ENCODE measurements at places on chromosomes 2 and 18.

DNA sequence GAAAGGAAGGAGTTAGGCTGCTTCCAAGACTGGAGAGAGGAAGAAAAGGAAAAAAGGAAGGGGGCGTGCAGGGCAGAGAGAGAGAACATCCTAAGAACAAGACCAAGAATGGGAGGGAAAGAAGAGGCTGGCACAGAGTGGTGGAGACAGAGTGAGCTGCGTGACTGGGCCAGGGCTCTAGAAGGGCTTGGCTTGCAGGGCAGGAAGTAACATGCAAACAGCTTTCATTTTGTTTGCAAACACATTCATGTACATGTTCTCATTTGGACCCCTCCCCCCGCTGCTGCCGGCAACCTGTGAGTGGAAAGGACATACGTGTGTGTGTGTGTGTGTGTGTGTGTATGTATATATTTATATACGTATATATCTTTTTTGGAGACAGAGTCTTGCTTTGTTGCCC lies 46.8 kb upstream of the DNMT3A start:
- DNase-seq: no peak

DNA sequence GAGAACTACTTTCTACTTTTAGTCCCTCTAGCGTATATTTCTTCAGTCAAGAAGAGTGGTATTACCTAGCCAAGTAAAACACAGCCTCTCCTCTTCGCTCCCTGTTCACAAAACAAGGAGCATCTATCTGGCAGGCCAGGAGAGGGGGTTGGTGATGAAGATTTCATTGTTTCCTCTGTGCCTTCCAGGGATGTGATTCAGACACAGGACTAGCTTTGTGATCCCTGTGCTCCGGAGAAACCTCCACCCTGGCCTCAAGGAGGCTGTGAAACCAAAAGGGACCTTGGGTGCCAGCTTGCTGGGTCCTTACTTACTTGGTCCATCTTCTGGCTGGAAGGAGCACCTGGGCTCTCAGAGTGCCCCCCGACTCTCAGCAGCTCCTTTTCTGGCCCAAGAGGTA lies 5.7 kb downstream of the RHOB start:
- DNase-seq: peak; percentile 33

DNA sequence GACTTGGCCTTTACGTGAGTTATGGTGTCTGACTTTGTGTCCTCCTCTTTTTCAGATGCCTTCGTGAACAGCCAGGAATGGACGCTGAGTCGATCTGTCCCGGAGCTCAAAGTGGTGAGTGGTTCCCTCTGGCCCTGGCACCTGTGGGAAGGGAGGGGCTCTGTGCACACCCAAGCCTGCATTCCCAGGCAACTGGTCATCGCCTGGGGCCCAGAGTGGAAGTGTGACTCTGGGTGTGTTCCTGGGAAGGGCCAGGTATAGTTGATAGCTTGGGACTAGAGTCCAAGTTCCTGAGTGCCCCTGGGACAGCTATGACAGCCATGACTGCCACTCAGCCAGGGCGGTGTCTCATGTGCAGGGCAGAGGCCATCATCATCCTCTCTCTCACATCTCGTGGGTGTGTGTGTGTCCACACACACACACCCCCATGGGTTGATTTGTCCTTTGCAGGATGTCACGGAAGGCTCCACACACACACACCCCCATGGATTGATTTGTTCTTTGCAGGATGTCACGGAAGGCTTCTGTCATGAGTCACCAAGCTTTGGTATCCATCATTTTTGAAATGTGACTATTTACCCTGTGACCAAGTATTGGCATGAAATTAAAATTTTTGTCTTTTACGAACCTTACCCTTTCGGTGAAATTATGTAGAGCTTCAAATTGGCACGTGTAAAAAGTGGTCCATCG lies 215.4 kb downstream of the AGAP1 start:
- peak; percentile 74 for DNase-seq

DNA sequence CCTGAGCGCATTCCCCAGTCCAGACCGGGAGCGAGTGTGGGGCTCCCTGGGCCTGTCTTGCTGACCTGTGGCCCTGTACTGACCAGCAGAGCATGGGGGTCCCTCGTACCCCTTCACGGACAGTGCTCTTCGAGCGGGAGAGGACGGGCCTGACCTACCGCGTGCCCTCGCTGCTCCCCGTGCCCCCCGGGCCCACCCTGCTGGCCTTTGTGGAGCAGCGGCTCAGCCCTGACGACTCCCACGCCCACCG lies 5.3 kb downstream of the NEU4 start:
- no peak for DNase-seq

GRCh38 chr2:241606186-241606585 lies 30.8 kb downstream of the THAP4 start:
- no peak for DNase-seq

DNA sequence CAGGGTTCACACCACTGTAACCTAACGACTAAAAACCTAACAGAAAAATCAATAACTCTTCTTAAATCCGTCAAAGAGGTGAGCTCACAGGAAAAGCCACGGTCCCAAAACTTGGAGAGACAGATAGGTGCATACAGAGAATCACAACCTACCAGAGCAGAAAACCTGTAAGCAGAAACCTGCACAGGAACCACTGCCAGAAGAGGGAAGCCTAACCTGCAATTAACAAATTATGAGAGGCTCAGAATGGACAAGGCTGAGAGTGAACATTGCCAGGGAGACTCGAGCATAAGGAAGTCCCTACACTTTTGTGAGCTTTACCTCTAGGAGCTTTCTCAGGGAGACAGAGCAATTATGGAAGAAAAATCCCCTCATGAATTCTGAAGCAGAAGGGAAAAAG lies 156.2 kb upstream of the NETO1 start:
- no peak for DNase-seq

DNA sequence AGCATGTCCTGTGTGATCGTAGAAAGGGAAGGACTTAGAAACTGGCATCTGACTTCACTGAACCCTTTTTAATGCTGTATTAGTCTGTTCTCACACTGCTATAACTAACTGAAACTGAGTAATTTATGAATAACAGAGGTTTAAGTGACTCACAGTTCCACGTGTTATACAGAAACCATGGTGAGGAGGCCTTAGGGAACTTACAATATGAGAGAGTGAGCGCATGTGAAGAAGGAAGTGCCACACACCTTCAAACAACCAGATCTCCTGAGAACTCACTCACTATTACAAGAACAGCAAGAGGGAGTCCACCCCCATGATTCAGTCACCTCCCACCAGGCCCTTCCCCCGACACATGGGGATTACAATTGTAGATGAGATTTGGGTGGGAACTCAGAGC lies 811.3 kb downstream of the CPS1 start:
- DNase-seq: peak; percentile 75

- peak; percentile 86 for DNase-seq
Measured at GRCh38 chr18:58321986-58322385, 278.0 kb downstream of the NEDD4L start.

GRCh38 chr2:31688282-31688681 lies 107.5 kb upstream of the SRD5A2 start:
- DNase-seq: peak; percentile 24

DNA sequence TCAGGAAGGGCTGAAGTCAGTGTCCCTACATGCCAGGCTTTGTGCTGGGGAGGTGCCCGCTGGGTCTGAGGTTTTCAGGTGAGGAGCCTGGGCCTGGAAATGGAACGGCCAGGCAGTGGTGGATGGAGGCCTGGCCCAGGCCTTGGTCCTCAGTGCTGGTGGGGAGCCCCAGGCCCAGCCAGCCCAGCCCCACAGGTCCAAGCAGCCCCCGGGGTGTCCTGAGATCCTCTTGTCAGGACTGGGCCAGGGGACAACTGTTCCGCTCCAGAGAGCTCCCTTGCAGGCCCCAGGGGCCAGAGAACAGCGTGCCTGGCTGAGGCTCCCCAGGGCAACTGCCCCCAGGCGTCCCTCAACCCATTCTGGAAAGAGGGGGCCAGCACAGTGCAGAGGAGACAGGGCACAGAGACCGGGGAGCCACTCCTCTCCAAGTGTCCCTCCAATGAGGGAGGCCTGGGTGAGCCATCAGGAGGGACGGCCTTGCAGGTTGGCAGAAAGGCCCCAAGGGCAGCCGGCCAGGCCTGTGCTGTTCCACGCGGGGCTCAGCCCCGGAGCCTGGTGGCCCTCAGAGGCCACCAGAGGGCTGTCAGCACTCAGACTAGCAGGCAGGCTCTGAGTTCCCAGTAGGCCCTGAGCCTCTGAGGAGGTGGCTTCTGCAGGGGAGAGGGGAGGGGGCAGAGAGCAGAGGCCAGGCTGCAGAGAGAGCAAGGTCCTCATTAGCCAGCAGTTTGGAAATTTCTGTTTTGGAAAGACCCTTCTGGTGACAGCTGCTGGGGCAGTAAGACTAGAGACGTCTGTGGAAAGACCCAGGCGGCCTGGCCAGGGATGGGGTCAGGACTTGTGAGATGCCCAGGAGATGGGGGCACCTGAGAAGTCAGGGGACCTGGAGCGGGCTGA lies 29.4 kb upstream of the SNED1 start:
- no peak for DNase-seq

GRCh38 chr18:40866968-40867367 lies 1088.1 kb upstream of the PIK3C3 start:
- no peak for DNase-seq

DNA sequence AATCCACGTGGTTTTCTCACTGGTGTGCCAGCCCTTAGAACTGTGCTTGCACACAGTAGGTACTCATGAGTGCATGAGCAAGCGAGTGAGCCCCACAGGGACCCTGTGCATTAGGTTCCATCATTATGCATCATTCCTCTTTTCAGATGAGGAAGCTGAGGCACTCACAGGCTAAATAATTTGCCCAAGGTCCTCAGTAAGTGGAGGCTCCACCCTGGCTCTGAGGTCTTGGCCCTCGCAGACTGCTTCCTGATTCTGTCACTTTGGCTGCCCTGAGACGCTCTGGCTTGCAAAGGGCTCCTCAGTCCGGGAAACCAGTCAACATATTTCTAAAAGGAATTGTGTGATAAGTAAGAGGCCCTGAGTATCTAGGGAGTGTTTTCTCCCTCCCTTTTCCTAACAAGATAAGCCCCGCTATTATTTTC lies 71.7 kb downstream of the IL1R2 start:
- DNase-seq: peak; percentile 54

- peak; percentile 46 for DNase-seq
Measured at GRCh38 chr2:190533968-190534309, 583 bp downstream of the NEMP2 start.

- DNase-seq: no peak
Measured at GRCh38 chr2:239717319-239717675, 307.8 kb downstream of the NDUFA10 start.

DNA sequence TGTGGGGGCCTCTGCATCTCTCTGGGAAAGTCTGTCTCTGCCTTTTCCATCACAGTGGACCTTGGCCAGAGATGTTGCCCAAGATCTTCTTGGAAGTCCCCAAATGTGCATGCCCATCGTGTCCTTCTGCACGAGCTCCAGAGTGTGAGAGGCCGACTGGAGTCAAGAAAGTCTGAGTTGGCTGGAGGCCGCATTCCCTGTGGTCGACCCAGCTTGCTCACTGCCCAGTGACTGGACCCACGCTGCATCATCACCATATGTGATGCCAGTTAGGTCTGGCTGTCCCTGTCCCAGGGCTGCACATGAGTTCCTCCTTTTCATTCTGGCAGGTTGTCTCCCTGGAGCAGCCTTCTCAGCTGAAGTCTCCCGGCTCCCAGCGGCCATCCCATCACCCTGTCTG lies 93.8 kb downstream of the ARL4C start:
- peak; percentile 63 for DNase-seq

DNA sequence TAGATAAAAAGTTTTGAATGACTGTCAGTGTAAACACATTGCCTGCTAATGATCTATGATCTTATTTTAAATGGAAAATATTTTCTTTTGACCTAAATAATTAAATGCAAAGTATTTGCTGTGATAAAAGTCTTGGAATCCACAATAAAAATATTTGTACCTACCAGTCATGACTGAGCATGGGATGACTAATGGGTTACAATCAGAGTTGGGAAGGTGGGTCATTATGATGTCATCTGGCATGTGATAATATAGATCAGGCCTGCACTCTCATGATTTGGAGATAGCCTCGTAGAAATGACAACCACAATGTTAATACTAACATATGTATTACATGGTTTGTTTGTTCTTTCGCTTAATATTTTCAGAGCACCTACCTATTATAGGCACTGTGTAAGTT lies 848.8 kb upstream of the KLHL29 start:
- peak; percentile 30 for DNase-seq

- peak; percentile 93 for DNase-seq
Measured at GRCh38 chr18:21163647-21164547, 52.3 kb upstream of the ROCK1 start.

- DNase-seq: peak; percentile 72
Measured at GRCh38 chr2:241217320-241218031, 29.0 kb downstream of the ANO7 start.

- DNase-seq: no peak
Measured at GRCh38 chr2:95258271-95258670, 16.0 kb upstream of the PROM2 start.

- no peak for DNase-seq
Measured at GRCh38 chr2:241105641-241106040, 3.6 kb upstream of the MTERF4 start.

DNA sequence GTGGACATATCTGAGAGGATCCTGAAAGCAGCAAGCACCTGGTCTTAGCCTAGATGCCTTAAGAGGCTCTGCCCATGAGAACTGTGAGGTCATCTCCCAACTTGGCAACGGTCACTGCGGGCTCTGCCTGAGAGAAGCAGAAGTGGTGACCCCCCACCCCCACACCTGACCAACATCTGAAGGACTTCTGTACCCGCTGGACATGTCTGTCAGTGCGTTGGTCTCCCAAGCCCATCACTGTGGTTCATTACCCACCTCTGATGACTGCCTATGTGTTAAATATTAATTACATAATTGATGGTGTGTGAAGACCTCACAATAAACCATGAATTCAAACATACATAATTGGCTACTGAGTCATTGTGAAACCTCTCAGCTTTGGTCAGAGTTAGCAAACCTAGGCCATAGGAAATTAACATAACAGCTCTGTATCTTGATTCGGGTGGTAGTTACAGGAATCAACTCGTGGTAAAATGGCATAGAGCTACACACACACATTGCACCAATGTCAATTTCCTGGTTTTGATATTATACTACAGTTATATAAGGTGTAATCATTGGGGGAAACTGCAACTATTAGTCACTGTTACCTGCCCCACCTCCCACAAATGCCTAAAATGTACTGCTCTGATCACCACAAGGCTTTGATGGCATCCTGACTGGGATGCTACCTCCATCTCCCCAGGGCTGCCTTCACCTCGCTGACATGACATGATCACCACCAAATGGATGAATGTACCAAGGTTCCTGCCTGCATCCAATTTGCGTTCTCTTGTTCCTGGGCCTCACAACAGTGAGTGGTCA lies 4.3 kb upstream of the GALNT1 start:
- DNase-seq: no peak

GRCh38 chr18:73099759-73100158 lies 232.0 kb upstream of the NETO1 start:
- no peak for DNase-seq

- no peak for DNase-seq
Measured at GRCh38 chr2:217953011-217953481, 49.7 kb downstream of the TNS1 start.

DNA sequence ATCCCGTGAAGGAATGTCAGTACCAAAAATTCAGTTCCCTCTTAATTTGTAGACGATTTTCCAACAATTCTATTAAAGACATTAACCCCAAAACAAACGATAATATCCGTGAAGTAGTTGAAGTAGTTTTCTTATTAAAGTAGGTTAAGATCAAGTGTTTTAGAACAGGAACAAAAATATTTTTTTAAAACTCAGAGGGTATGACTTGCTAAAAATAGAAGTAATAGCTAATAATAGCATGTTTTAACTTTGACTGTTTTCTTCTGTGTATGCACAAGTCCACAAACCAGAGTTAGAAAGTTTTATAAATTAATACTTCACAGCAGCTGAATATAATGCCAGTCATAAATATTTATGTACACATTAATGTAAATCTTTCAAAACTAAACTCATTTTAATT lies 2.4 kb downstream of the DNAJC10 start:
- no peak for DNase-seq

Data from ELR (cell line).